Eye (tissue), 1 donor: ENCODE measurements at places on chromosomes 7 and 10.

GRCh38 chr7:44521347-44522095 is 19.6 kb downstream of the NPC1L1 start:
- DNase-seq: no peak

- peak; percentile 38 for DNase-seq
These were observed 1.1 kb downstream of the SP4 start for GRCh38 chr7:21429021-21429420.

- DNase-seq: no peak
These were observed 14.1 kb upstream of the CSGALNACT2 start for GRCh38 chr10:43124094-43124521.

DNA sequence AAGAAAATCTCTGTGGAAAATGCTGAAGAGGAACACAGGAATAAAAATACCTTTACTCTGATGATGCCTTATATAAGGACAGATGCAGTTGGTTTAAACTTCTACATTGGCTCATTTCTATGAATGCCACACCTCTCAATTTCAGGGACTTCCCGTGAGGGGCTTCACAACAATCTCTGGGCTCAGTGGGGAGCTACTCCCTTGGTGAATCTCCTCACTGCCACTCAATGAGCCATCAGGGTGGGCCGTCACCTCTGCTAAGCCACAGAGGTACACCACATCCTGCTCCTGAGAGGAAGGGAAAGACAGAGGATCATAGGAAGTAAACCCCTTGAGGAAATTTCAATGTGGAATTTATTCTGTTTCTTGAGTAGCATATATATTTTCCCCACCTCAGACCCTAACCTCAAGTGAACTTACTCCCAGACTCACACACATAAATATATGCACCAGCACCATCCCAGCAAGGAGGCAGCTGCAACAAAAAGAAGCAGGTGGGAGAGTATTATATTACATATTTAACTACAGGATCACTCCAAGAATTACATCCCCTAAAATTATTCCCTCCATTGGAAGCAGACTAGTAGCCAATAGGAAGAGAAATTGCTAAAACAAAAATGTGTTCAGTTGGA is 63.3 kb upstream of the PRSS1 start:
- no peak for DNase-seq

- DNase-seq: no peak
These were observed 789.7 kb downstream of the GATA3 start for GRCh38 chr10:8844141-8844540.

DNA sequence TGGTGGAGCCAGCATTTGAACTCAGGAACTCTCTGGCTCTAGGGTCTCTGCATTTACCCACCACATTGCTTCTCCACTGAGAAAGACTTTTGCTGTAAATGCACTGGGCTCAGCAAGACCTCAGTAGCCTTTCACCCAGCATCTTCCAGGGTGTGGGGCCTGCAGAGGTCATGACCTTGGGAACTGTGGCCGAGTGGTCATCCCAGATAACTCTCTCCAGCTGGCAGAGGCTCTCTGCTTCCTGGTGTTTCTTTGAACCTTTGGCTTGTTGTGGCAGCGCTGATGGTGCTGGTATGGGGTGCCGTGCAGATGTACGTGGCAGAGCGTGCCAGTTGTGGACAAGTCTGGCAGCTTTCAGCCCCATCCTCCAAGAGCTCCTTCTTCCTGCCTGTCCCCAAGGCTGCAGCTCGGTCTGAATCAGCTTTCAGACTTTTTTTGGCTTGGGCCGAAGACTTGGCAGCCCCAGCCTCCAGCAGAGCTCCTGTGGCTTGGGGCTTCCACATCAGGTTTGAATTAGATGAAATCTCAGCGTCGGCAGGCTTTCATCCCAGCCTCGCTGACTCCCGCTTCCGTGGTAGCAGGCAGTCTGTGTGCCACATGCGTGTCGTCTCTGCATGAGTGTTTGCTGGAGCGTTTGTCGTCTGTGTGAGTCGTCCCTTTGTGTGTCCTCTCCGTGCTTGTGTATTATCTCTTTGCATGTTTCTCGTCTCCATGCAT is 21.5 kb downstream of the ADAMTS14 start:
- peak; percentile 79 for DNase-seq

- no peak for DNase-seq
These were observed 1.5 kb downstream of the RGS10 start for GRCh38 chr10:119541046-119541445.

DNA sequence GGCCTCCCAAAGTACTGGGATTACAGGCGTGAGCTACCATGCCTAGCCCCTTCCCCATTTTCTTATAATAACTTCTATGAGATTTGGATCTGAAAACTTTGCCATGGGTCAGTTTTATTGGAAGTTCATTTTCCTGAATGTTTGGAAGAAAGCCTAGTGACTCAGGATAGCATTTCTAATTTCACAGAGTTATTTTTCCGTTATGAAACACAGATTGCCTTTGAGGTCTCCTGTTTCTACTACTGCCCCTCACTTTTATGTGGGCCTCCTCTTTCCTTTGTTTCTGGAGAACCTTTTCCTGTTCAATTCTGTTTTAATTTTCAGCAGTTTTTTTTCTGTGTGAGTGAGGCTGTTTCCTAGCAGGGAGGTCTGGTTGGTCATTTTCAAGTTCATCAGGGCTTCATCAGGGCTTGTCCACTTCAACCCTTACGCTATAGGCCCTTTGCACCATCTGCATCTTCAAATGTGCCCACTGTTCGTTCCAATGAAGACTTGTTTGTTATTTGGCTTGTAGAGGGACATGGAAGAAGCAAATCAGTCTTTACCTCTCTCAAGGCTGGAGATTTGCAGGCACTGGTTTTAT is 58.7 kb downstream of the BMPR1A start:
- DNase-seq: no peak

- no peak for DNase-seq
These were observed 37.4 kb downstream of the VCL start for GRCh38 chr10:74035303-74035702.

- DNase-seq: peak; percentile 95
These were observed 50.5 kb upstream of the FOXK1 start for GRCh38 chr7:4631380-4632179.

DNA sequence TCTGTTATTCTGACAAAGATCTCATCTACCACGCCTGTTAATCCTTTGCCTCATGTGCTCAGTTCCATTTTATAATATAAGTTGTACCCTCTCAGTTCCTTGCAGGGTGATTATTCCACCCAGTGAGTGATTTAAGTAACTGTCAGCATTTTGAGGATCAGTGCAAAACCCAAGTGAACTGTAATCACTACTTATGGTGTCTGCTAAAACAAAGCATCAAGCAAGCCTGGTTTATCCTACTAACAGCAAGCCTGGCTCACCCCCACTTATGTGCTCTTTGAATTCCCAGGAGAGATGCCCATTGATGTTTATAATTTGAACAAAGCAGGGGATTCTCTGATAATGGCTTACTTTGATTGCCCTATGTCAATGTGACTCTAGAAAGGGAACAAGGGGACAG is 186.8 kb upstream of the LRGUK start:
- DNase-seq: peak; percentile 75

- DNase-seq: no peak
These were observed 159.4 kb downstream of the OAT start for GRCh38 chr10:124259139-124259825.

- DNase-seq: no peak
These were observed 5.9 kb upstream of the BMS1 start for GRCh38 chr10:42776681-42777080.

DNA sequence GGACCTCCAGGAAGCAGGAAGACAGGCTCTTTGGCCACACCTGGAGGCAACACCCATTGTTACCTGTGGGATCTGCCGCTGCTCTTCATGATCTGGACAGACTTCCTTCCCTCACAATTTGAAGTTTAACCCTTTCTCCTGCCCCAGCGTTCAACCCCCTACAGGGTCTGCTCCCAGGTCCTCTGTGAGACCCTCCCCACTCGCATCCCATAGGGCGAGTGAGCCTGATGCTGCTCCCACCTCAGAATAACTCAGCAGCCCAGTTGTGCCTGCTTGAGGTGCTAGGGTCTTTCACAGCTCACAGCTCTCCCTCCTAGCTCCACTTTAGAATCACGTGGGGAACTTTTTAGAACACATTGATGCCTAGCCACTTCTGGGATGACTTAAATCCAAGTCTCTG is 61.8 kb upstream of the C10orf90 start:
- no peak for DNase-seq

DNA sequence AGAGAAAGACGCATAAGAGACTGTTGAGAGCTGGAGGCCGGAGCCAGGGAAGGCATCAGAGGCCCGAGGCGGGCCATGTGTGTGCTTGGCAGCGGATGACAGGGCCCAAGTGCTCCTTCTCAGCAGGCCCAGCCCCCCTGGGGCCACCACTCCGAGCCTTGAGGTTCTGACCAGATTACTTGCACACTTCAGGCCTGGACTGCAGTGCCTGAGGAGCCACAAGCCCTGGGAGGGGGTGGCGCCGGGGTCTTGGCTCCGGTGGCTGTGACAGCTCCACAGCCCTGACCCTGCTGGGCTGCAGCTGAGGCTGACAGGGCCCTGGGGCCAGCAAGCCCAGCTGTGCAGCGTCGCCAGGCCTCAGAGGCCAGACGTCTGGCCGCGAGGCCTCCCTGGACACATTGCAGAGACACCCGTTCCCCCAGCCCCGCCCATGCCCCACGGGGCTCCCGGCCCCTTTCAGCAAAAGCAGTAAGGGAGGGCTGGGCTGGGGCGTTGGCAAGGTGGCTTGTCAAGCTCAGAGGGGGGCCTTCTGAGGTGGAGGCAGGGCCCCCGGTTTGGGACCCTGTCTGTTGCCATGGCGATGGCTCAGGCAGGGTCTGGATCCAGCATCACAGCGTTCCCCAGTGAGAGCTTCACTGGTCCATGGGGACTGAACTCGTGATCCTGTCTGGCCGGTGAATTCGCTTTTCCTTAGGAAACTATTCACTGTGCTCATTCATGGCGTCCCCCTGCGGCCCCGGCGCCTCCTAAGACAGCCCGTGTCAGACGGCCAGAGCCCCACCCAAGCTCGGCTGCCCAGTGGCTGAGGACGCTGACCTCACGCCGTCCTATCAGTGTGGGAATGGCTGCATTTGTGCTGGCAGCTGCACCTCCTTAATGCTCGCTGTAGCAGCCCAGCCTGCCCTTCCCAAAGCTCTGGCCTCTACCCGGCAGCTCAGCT is 5.7 kb downstream of the ELN start:
- peak; percentile 83 for DNase-seq

DNA sequence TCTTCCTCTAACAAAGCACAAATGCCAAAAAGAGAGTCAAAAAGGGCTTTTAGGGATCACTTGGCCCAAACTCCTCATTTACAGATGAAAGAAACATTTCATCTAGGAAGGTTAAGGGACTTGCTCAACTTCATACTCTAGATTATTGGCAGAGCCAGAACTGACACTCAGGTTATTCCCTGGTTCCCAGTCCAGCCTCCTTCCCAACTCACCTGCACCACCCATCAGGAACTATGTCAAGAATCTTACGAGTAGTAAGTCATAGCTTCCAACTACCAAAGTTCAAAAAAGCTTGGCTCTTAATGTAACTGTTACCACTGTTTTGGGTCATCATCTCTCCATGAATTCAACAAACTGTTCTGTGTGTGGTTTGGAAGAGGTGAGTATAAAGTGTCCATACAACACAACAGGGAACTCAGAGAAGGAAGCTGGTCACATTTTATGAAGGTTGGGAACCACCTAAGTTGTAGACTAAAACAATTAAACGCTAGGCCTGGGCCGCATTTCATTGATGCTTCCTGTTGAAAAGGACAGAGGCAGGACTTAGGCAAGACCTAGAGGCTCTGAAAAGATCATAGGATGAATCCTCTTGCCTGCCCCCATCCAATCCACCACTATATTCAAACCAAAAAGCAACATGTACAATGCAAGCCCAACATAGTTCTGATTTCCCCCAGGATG is 9.1 kb downstream of the PIK3AP1 start:
- DNase-seq: no peak

GRCh38 chr10:78332012-78332411 is 298.3 kb downstream of the RPS24 start:
- DNase-seq: no peak

- DNase-seq: peak; percentile 95
These were observed at the start of gene RGR for GRCh38 chr10:84244651-84245270. TSS of gene RGR (plus strand) at chr10:84245053. CDS start at chr10:84245091, 38 bp downstream.

DNA sequence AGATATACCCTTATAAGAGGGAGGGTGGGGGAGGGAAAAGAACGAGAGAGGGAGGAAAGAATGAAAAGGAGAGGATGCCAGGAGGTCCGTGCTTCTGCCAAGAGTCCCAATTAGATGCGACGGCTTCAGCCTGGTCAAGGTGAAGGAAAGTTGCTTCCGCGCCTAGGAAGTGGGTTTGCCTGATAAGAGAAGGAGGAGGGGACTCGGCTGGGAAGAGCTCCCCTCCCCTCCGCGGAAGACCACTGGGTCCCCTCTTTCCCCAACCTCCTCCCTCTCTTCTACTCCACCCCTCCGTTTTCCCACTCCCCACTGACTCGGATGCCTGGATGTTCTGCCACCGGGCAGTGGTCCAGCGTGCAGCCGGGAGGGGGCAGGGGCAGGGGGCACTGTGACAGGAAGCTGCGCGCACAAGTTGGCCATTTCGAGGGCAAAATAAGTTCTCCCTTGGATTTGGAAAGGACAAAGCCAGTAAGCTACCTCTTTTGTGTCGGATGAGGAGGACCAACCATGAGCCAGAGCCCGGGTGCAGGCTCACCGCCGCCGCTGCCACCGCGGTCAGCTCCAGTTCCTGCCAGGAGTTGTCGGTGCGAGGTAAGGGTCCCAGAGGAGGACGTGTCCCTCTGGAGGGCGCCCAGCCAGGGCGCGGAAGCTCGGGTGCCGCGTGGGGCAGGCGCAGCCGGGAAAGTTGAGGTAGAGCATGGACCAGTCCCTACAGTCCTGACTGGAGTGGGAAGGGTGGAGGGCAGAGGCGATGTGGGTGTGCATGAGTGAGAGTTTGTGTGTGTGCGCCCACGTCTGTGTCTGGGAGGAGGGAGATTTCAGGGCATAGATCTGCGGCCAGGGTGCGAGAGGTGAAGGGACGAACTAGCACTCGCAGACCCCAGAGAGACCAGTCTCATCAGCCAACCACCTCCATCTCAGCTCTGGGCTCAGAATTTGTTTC is 844 bp downstream of the GRM3 start:
- peak; percentile 71 for DNase-seq

GRCh38 chr10:7424315-7424714 is 13.5 kb upstream of the SFMBT2 start:
- no peak for DNase-seq

GRCh38 chr7:38189231-38189938 is 11.3 kb downstream of the STARD3NL start:
- DNase-seq: peak; percentile 85

- DNase-seq: peak; percentile 63
These were observed 1005.8 kb upstream of the C7orf33 start for GRCh38 chr7:147584771-147585193.
